Right renal pelvis (tissue), 4 donors: ENCODE measurements at places on chromosomes 6 and 20. TPM values are rescaled to one million over a fixed set of nuclear protein-coding genes. Genes with fewer than 3 reads are reported as not detected.

- DNase-seq = no peak
Observed at GRCh38 chr6:12578751-12579150, 137.8 kb upstream of the PHACTR1 start.

DNA sequence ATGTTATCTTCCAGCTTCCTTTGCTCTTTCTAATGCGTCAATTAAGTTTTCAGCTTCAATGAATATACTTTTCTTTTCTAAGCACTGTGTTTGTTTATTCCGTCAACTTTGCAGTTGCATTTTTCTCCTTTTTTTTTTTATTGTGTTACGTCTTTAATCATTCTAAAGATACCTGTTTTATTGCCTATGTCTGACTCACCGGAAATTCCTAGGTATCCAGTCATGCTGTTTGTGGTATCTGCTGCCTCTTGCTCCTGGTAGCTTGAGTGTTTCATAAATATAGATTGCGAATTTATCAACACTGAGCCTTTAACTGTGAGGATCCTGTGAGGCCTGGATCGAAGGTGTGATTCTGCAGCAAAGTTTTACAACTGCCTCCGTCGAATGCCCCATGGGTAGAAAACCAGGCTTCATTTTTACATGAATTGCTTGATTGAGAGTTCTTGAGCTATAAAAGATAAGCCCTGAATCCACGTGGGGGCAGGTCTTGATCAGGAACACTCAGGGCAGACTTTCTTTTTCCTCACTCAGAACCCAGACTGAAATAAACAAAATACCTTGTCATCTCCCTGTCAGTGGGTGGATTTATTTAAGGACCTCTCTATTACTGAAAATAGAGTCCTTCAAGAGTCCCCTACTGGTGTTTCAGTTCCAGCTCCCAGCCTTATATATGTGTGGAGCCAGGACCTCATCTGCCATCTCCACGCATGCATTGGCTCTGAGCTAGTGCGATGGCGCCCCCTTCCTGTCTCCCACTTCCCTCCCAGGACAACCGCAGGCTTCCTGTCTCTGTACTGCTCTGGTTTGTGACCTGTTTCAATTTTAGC, 60.1 kb upstream of the LRRC1 start:
- DNase-seq = no peak

PDE7B gene
- 8.1 TPM for polyA plus RNA-seq

OTOR gene
- polyA plus RNA-seq = 0.24 TPM

- no peak for DNase-seq
Observed at GRCh38 chr20:1526310-1526709, 31.2 kb downstream of the SIRPD start.

- no peak for DNase-seq
Observed at GRCh38 chr6:72286911-72287311, 335.0 kb upstream of the KCNQ5 start.

PLG gene
- polyA plus RNA-seq = 19.1 TPM

DNA sequence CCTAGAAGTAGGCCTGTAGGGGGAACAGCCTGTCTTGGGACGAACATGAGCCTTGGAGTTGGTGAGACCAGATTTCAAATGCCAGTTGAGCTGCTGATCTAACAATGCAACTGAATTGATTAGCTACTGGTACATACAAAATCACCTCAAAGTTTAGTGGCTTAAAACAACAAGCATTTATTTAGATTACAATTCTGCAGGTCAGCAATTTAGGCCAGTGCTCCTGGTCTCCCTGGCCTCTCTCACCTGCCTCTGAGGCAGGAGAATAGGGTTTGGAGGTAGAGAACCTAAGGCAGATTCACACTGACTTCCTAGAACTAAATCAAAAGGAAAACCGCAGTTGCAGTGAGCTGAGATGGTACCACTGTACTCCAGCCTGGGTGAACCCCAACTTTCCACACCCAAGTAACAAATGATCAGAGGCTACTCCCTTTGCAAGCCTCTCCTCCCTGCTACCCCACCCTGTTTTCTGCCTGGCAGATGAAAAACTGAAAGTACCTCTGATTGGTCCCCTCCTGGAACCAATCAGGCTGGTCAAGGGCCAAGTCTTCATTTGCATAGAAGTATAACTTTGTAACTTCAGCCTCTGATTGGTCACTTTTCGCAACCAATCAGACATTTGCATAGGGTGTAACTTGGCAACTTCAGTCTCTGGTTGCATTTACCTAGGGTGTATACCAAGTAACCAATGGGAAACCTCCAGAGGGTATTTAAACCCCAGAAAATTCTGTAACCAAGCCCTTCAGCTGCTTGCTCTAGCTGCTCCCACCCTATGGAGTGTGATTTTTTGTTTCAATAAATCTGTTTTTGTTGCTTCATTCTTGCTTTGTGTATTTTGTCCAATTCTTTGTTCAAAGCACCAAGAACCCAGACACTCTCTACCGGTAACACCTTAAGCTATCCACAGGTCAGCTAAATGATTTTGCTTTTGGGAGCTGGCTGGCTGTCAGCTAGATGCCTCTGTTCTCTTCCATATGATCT, 8.1 kb upstream of the UBR2 start:
- DNase-seq = no peak

DNA sequence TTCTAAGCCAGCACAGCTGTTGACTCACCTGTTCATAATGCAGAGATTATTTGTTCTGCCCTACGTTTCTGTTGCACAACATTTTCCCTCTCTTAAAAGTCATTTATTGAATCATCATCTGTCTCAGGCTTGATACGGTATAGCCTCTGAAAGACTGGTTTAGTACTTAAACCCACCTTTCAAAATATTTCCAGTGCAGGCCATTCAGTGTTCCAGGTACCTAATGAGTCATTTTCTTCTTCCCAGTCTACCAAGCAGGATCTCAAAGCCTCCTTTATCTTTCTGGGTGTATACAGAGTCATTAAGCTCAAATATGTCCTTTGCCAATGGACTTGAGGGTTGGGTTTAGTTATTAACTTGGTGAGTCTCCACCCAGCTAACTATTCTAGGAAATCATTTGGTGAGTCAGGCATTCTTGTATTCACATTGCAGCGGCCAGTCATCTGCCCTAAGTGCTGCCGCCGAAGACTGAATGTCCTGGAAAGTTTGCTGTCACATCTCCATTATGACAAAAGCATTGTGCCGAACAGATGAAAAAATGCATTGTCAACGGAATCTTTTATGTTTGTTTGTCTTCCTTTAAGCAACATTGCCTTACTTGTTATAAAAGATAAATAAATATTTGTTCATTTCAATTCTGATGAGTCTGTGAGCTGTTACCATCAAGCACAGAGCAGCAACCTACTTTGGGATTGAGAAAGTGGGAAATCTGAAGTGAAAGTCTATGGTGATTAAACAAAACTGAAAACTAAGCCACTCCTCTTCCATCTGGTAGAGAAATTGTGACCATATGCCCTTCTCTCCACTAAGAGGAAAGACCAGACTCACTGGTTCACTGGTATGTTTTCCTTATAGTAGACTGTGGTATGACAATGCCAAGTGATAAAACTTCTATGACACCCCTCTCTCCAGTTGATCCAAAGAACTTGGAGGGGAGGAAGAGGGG, 14.3 kb upstream of the FAM135A start:
- DNase-seq = no peak

- no peak for DNase-seq
Observed at GRCh38 chr6:151374036-151374683, 17.2 kb downstream of the ZBTB2 start.

DNA sequence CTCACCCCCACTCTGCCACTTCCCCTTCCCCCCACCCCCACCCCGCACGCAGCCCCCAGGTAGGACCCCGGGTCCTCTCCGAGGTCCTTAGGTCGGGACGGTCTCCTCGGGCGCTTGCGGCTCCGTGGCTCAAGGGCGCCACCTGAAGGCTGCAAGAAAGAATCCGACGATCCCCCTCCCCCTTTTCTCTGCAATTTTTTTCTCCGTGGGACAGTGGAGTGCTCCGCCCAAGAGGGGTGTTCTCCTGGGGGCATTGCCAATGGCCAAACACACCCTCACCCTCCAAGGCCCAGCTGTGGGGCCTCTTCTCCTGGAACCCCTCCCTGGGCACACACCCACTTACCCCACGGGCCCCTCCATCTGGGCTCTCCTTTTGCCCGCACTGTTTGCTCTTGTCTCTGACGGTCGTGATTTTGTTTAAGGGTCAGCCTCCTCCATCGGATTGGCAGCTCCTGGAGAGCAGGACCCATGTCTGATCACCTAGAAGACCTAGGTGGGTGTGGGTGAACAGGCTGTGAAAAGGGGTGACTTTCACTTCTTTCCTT, 1.1 kb upstream of the TMEM74B start:
- DNase-seq = no peak

HLA-DMA gene
- 19.1 TPM for polyA plus RNA-seq
